ENCODE measurements at places on chromosomes 7 and 10.

DNA sequence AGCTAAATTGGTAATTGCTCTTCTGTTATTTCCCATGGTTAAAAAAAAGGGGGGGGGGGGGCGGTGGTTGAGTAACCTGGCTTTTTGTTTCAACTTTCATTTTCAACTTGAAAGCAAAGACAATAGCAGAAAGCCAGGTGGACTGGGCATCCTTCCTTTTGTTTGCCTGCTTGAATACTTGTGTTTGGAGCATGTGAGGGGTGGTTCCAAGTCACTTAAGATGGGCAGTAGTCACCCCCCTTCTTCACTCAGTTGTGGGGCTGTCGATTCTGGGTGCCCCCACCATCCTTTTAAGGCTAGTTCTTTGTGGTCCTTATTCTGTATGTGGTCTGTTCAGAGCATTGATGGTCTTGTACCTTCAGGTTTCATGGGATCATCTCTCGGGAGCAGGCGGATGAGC lies 165.6 kb upstream of the PRR15 start:
- DNase-seq: no peak

DNA sequence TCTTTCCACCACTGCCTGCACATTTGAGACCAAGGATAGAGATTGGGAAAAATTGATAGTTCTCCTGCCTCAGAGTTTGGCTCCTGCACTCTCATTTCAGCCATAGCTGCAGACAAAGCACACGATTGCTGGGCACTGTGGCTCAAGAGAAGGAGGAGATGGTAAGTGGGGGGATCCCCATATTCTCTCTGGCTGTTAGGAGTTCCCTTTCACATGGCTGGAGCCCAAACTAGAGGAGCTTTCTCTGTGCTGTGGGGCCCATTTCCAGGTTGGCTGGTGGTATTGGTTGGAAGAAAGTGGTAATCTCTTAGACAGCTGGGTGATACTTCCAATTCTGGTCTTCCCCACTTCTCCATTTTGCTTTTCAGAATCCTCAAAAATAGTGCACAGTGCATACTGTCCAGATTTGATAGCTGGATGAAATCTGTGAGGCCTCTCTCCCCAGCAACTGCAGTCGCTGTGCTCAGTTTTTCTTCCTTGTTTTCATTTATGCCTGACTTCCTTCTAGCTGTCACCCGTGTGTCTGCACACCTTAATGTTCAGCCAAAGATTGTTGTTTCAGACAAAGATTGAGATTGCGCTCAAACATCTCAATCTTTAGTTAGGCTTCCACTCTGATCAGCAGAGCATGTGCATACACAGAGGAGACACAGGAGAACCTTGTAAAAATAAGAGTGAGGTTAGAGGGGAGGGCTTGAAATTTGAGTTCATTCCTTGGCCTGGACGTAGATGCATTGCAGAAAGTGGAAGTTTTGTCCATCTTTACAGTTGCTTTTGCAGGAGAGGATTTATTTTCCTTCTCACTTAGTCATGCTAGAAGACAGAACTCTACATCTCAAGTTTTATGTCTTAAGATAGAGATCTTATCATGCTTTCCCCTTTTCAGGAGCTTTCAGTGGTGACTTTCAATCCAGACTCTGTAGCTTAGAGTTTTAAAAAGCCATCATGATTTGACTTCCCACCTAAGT lies 28.6 kb downstream of the RABGEF1 start:
- no peak for DNase-seq

GRCh38 chr10:71504168-71504567 lies 107.4 kb downstream of the CDH23 start:
- no peak for DNase-seq

- DNase-seq: no peak
These were observed 231.6 kb downstream of the SORCS3 start for GRCh38 chr10:104872691-104873090.

DNA sequence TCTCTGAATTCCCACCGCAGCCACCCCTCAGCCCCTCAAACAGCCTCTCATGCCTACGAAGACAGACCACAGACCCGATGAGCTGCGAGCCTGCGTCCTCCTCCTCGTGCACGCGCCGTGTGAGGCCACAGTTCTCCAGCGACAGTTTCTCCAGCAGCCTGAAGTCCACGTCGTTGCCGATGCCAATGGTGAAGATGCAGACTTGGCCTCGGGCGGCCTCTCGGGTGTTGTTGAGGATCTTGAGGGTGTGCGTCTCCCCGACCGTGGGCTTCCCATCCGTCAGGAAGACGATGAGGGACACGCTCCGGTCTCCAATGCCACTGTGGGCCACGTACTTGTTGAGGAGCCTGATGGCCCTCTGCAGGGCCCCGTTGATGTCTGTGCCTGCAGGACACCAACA lies 87.1 kb downstream of the ITIH5 start:
- DNase-seq: no peak

DNA sequence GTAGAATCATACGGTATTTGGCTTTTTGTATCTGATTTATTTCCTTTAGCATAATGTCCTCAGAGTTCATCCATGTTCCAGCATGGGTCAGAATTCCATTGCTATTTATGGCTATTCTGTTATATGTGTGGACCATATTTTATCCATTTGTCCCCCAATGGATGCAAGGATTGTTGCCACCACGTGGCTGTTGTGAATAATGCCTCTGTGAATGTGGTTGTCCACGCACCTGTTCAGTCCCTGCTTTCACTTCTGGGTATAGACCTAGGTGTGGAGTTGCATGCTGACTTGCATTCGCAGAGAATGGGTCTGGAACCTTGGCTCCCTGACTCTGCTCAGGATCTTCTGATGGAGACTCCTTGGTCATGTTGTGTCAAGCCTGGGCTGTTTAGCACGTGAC lies 199.9 kb downstream of the CAMK1D start:
- DNase-seq: no peak

Data from activated gamma-delta T cell (primary cell).